Kidney capillary endothelial cell (primary cell): ENCODE measurements at places on chromosomes 5 and 9.

DNA sequence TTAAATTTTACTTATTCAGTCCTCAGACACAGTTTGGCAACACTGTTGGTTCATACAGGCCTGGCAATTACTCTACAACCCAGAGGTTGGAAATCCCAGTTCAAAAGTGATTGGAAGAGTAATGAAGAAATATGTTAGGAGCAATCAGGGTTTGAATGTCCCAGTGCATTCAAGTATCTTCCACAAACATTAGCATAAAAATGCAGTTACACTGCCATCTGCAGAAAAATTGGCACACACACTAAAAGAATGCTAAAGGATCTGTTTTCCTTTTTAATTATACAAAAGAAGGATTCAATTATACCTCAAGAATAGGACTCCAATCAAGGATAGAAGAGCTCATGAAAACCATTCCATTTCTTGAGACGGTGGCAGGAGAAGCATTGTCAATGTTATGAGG is 130.2 kb downstream of the DNAH5 start:
- no peak for DNase-seq

DNA sequence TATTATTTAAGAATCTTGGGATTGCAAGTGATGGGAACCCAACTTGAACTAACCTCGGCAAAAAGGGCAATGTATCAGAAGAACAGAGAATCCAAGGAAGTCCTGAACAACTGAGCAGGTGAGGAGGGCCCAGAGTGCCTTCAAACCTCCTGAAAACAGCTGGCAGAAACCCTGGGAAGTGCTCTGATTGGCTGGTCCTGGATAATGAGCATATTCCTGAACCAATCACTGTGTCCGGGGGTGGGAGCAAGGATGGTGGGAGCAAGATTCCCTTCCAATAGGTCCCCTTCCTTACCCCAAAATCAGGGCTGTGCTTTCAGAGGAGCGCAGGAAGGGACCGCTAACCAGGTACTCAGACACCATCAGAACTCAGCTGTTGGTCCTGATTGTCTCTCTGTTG is 31.9 kb upstream of the TBC1D2 start:
- no peak for DNase-seq

DNA sequence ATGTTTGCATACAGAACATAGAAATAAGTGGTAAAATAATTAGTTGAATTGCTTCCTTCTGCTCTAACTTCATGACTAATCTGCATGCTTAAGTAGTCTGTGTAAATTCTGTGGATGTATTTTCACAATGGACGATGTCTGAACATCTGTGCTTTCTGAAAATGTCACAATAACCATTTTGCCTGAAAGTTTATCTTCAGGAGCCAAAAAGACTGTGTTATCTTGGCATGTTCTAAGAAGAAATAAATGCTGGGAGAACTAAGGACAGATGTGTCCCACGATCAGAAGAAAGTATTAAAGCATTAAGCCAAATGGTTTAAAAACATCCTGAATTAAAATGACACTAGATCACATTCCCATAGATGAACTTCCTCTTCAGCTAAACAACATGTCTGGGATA is 397.6 kb downstream of the SPOCK1 start:
- DNase-seq = no peak

GRCh38 chr5:11443831-11444230 is 460.4 kb downstream of the CTNND2 start:
- DNase-seq = no peak

DNA sequence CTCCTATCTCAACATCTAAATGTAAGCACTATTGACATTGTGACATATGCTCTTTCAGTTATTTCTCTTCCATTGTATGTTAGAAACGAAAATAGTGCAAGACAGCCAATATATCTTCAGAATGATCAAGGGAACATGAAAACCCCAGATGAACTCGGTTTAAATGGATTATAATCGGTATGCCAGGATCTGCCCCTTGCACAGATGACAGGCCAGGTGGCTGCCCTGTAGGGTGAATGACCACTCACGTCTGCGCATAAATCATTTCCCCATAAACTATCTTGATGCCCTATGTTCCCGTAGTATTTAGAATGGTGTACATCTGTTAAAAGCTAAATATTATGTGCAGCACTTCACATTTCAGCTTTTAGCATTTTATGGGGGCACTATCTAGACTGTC is 69.7 kb upstream of the RANBP3L start:
- DNase-seq = no peak

DNA sequence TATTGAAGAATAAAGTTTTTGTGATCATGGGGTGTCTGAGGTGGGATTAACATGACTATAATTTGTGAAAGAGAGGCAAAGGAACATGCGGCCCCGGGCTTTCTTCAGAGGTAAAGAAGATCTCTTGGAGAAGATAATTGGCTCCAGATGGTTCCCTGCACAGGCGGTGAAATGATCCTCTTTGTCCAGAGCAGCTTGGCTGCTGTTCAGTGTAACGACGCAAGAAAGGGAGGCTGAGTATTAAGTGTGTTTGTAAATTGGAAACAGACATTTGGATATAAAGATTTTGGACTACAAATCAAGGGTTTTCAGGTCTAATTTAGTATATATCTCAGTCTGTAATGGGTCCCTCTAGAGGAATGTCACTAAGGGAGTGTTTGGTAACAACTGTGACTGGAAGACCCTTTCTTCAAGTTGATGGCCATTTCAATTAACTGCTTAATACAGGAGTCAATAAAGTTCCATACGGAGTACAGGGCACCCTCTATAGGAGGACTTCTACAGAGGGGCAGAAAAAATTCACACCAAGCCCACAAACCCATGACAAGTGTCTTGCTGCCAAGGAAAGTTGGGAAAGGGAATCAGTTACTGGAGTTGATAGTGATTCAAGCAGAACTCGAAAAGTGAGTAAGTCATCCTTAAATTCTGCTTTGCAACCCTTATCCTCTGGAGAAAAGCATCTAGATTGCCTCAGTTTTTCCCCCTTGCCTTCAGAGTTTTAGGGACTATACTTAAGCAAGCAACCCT is 4.1 kb downstream of the EQTN start:
- no peak for DNase-seq

DNA sequence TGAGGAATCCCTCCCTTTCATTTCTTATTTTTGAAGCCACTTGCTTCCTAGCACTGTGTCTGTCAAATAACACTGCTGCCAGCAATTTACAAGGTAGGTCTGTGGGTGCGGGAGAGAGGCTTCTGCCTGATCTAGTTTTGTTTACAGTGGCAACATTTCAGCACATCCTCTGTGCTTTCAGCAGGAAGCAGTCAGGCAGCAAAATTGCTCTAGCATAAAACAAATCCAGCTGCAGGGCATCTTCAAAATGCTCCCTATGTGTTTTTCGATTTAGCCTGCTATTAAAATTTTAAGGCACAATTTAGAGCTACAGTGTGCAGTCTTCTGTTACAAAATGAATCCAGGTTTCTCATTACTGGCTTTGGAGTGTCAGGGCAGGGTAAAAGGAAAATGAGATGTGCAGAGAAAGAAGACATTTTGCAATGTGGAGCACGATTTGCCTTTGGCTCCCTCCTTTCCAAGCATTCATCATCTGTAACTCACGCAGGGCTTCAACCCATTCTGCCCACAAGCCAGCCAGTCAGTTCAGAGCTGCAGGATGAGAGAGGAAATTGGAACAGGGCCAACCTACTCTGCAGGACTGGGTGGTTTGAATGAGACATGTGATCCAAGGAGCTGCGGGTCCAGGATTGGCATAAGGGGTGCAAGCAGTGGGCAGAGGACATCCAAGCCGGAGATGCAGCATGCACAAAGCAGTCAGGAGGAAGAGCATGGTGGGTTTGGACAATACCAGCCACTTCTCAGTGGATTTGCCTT is 143.4 kb upstream of the APC start:
- no peak for DNase-seq

GRCh38 chr5:65846101-65846500 is 80.3 kb upstream of the ERBIN start:
- no peak for DNase-seq

DNA sequence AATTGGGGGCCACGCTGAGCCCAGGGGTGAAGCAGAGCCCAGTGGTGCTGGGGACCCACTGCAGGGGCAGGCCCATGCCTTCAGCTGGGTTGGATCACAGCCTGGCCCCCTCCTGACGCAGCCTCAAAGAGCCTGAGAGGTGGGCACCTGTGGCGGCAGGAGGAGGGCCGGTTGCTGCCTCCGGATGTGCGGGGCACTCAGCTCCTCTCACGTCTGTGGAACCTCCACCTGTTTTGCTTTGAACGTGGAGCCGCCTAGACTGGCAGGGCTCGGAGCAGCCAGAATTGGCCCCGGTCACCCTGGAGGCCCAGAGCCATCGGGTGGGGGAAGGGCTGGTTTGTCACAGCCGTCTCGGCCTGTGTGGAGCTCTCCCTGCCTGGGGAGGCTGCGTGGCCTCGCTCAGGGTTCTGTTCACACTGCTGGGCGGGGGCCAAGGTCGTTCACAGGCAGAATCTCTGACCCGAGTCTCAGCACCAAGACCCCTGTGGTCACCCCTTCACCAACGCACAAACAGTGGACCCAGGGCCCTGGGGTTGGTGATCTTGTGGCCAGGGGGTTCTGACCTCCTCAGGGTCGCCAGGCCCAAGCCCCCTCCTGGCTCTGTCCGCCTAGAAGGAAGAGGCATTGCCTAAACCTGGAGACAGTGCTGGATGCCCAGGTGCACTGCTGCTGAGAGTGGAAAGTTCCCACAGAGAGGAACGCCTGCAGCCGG is 9.2 kb upstream of the SLC9A3 start:
- DNase-seq = no peak

DNA sequence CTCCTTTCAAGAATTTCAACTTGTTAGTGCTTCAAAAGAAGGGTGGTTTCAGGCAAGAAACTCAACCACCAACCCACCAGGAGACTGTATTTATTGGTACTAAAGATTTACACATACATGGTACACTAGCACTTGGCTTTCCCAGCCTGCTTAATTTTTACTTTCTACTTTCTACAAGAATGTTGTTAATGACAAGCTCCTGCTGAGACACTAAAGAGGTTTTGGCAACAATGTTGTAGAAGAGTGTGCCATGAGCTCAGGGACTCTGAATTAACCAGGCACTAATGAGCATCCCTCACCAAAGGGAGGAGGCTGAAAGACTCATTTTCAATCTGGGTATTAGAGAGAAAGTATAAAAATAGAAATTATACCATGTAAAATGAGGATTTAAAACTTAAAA is 195.0 kb downstream of the KIAA0825 start:
- DNase-seq = no peak

DNA sequence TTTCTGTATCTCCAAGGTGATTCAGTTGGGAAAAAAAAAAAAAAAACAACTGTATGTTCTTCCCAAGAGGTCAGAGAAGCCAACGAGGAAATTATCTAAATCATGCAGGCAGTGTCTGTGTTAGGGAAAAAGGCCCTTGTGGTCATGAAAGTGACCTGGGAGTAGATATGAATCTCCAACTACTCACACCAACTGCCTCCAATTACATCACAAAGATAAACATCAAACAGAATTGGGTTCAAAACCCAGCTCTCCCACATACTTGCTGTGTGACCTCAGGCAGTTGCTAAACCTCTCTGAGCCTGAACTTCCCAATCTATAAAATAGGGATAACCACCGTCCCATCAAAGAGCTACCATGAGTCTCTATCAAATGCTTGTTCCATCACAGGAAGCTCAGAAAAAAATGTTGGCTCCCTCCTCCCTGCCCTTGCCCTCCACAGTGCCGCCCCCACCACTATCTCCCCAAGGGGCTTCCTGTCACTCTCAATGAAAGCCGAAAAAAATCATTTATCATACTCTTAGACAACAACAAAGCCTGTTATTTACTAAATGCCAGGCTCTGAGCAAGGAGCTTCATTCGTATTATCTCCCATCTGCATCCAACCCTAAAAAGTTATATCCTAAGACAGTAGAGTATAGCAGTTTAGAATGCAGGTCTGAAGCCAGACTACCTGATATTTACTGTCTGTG is 42.9 kb downstream of the CDK5RAP2 start:
- no peak for DNase-seq

GRCh38 chr5:10199692-10200091 is 50.0 kb downstream of the ATPSCKMT start:
- no peak for DNase-seq

DNA sequence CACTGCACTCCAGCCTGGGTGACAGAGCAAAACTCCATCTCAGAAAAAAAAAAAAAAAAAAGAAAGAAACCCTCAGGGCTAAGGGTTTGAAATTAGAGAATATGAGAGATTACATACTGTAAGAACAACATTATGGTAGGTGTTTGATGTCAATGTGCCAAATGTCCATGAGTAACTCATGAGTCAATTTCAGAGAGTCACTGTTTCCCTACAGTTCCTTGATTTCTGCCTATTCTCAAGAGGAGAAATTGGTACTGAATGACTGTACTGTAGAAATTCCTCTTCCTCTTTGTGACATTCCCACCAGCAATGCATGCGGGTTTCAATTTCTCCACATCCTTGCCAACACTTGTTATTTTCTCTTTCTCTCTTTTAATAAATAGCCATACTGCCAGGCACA is 35.2 kb downstream of the MARVELD2 start:
- DNase-seq = peak; percentile 57

DNA sequence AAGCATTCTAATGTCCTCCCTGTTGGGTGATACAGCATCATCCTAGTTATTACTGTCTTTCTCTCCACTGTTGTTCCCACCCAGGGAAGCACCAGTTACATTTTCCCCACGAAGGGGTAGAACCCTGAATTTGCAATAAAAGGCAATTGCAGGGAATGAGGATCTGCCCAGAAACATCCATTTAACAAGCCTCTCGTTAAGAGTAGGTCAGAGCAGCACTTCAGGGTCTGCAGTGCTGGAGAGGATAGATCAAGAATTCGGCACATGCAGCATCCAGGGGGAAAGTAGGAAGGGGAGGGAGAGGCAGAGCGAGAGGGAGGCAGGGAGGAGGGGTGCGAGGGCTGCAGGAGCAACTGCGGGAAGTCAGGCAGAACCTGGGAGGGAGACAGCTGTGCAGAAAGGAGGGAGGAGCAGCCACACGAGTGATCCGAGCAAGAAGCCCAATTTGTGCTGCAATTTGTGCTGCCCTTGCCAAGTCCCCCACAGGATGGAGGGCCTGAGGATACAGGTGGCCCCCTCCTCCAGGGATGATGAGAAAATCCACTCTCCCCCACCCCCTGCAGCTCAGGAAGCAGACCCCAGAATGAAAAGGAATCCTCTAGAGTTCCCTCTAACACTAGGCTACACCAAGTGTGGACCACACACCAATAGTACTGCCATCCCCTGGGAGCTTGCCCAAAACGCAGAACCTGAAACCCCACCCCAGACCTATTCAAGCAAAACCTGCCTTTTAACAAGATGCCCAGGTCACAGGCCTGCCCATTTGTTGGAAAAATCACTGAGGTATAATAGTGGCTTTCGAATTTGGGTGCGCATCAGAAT is 62.2 kb downstream of the EPB41L4B start:
- no peak for DNase-seq

DNA sequence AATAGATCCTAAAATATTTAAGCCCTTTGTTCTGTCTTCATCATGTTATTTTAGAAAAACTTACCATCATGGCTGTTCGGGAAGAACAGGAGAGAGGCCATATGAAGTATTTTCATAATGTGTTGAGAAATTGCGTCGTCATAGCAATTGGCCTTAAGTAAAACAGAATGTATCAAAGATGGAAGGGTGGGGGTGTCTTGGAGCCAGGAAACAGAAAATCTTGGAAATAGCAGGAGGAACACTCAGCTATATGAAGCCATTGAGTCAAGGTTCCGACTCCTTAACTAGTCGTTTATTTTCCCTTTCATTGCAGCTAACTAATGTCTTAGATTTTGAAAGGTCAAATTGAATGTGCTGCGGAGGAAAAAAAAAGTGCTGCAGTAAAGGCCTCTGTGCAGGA is 1.3 kb downstream of the SPTAN1 start:
- DNase-seq = peak; percentile 38
